ENCODE measurements at places on chromosomes 6 and 20.

DNA sequence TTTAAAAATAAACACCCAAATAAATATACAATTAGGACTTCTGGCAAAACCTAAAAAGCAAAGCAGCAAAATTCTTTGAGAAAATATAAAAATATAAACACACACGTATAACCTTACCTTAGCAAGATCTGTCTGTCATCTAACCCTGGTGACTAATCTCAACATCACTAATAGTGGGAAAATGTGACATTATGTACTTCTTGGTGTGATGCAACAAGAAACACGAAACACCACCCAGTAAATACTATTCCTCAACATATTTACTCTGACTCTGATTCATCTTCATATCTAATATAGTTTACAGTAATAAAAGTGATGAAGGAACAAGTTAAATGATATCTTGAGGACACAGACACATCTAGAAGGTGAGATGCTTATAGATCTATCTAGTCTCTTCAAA lies 332.6 kb upstream of the MANEA start:
- DNase-seq, result no peak

DNA sequence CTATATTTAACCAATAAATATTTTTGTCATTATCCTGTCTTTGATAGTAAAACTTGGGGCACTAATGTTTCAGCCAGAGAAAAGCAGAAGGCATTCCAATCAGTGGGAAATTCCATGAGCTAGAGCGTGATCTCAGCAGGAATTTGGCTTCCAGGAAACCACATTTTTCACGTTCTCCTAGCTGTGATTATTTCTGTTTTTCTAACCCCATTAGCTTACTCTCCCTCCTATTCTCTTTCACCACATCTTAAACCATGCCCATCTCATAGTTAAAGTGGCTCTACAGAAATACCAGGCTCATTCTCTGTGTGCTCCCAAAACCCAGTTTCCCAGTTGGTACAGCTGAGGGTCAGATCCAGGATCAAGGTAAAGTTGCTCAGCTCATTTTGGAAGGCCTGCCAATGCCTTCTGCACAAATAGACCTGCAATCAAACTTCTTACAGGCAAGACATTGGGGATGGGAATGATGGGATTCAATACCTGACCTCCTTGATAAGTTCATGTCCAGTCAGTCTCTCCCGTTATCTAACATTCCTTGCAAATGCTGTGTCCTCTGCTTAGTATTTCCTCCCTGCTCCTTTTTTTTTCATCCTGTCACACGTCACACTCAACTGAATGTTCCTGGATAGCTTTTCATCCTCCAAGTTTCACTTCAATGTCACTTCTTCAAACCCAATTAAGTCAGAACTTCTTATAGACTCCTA lies 33.1 kb upstream of the TMEM30A start:
- no peak for DNase-seq

GRCh38 chr6:113643407-113643770 lies 213.8 kb upstream of the MARCKS start:
- no peak for DNase-seq

- DNase-seq, result no peak
Observed at GRCh38 chr6:33181141-33181540, 11.1 kb downstream of the COL11A2 start.

- no peak for DNase-seq
Observed at GRCh38 chr6:115798229-115798628, 262.5 kb downstream of the FRK start.

DNA sequence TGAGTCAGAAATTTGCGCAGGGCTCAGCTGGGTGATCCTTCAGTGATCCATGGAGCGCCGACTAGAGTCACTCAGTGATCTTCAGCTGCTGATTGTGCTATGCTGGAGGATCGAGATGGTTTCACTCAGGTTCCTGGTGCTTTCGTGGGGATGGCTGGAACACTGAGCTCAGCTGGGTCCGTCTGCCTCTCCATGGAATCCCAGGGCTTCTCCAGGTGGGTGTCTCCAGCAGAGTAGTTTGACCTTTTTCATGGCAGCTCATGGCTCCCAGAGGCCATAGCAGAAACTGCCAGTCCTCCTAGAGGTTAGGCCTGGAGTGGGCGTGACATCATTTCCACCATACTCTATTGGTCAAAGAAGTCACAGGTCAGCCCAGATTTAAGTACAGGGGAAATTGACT lies 88.8 kb upstream of the SIRPA start:
- DNase-seq, result no peak

DNA sequence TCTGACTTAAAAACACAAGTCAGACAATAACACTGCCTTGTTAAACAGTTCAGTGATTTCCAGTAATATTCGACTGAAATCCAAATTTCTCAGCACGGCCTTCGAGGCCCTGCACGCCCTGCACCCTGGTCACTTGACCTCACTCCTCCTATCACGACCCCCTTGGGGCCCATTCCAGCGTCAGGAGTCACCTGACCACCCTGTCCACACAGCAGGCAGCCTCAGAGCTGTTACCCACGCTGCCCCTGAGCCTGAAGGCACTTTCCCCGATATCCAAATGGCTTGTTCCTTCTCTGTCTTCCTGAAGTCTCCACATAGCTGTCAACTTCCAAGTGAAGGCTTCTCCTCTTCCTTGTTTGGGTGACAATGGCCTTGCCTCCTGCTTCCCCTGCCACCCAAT lies 33.1 kb upstream of the SMOC2 start:
- DNase-seq, result no peak

DNA sequence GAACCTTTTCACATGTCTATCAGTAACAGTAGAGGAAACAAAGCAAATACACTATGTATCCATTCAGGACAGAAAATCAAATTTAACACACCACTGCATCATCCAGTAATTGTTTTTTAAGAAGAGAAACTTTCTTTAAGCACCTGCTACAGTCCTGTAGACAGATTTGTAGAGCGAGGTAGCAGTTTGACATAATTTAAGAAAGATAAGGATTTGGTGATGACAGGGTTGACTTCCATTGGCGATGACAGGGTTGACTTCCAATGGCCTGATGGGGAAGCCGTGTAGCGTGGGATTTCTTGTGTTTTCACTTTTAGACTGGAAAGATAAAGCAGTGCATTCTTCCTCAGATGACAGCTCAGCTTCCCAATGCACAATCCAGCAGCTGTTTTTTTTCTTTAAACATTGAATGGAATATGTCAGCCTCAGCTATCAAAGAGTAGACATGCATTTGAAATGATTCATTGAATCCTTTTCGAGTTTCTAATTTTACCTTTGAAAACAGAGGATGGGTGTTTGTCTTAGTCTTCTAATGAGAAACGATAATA lies 68.5 kb downstream of the ECT2L start:
- no peak for DNase-seq

GRCh38 chr6:53322188-53323029 lies 26.3 kb downstream of the ELOVL5 start:
- DNase-seq, result no peak

- no peak for DNase-seq
Observed at GRCh38 chr20:62534526-62535221, 58.9 kb upstream of the GATA5 start.

- no peak for DNase-seq
Observed at GRCh38 chr20:38050686-38051085, 17.1 kb downstream of the RPRD1B start.

Data from sciatic nerve (tissue), 2 donors.